ENCODE measurements at places on chromosomes 12 and 14.

DNA sequence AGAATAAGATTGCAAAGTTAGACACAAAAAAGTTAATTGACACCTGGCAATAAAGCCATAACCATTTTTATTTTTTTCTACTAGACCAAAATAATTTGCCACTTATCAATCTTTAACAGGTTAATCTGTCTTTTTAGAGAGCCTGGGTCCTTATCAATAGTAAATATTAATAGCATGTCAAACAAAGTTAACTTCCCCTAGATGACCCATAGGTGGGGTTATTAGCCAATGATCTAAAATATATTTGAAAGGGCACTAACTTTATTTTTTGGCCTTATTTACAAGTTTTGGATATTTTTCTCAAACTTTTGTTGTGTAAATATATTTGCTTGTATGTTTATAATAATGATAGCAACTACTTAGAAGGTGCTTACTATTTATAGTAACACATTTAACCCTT lies 3.9 kb downstream of the ANKRD33 start:
- DNase-seq, result no peak

DNA sequence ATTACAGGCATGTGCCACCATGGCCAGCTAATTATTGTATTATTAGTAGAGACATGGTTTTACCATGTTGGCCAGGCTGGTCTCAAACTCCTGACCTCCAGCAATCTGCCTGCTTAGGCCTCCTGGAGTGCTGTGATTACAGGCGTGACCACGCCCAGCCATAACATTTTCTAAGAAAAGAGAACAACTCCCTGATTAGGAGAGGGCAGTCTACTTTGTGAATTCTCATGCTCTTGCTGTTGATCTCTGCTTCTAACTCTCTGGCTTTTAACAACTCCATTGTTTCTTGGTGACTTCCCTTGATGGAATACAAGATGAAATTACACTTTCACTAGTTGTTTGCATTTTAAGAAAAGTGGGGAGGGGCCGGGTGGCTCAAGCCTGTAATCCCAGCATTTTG lies 33.6 kb downstream of the SSH1 start:
- DNase-seq, result no peak

DNA sequence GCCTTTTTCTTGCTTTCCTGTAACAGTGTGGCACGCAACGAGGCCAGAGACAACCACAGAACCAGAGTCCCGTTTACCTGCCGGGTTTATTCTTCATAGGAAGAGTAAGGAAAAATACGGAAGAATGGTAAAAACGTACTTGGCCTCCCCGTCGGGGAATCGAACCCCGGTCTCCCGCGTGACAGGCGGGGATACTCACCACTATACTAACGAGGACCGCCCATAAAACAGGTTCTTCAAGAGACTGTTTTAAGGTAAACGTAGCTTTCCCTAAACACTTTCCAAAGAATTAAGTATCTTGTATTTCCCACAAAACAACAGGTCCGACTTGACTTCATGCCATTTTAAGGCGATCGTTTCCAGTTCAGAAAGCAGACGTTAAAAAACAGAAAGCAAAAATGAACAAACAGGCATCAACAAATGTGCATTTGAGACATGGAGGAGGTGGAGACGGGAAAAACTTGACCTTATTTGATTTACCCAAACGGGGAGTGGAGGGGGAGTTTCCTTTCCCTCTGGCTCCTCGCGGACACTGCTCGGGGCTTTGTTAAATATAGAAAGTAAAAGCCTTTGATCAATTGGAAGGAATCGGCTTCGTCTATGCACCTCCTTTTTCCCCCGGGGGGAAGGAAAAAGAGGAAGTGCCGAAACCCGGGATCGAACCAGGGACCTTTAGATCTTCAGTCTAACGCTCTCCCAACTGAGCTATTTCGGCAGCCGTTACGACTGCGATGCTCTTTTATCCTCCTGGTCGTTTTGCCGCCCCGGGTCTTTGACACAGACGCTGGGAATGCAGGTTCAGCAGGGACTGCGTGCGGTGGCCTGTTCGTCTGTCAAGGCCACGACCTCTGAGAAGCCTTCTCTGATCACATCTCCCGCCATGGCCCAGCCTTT lies 13.0 kb upstream of the UBC start:
- DNase-seq, result no peak

GRCh38 chr12:32420356-32420755 lies 21.0 kb downstream of the FGD4 start:
- no peak for DNase-seq

- DNase-seq, result no peak
Measured at GRCh38 chr14:65415613-65416012, 3.1 kb downstream of the FUT8 start.

- DNase-seq, result no peak
Measured at GRCh38 chr14:78524766-78525165, 354.6 kb downstream of the NRXN3 start.

GRCh38 chr14:50398189-50398580 lies 1.5 kb upstream of the CDKL1 start:
- DNase-seq, result no peak

DNA sequence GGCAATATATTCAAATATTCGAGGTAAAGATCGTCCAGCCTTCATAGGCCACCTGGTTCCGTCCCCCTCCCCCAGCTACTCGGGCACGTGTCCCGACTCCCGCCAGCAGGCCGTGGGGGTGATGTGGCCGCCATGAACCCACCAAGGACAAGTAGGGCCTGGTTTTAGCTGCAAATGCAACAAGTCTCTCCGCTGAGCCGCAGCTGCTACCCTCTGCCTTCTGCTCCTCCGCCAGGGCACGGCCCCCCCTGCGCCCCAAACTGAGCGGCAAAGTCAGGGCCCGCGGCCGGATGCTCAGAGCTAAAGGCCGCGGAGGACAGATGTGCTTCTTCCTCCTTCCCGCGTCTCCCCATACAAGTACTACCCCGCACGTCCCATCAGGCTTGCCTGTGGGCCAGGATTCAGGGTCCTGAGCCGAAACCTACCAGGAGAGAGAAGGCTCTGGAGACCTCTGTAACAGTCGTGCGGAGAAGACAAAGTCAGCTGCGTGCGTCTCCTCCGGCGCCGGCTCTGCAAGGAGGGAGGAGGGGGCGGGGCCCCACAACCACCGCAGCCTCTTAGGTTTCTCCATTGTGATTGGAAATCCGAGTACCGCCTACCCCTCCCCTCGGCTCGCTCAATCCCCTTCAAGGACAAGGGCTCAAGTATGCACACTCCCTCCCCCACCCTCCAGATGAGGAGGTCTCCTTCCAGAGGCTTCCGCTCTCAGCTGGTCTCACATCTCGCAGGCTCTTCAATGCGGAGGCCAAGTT lies at the start of gene LDHB:
LDHB (minus strand) TSS at position 517 of the 752 bp plus-strand sequence. CDS start 3,171 bp downstream, outside the sequence.
- peak; percentile 83 for DNase-seq

Data from COR-L47 (cell line).